ENCODE measurements at places on chromosomes 3 and 15. TPM values are rescaled to one million over a fixed set of nuclear protein-coding genes. Genes with fewer than 3 reads are reported as not detected.

COL6A5 gene
- total RNA-seq, result not detected

DNA sequence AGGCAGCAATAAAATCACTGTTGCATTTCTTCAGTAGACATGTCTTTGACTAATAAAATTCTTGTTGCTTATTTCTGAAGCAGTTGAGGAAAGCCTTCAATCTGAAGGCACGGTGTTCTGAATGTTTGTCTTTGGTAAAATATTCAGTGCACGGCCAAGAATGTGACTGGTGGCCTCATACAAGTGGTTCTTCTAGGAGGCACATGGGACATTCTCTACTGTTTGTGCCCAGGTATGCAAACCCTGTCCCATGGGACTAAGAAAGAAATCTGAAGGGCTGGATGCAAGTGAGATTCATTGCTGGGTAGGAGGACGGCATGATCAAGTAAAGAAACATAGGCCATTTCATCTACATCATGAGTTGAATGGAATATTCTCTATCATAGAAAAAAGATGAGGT, 250.6 kb upstream of the NR2F2 start:
- no peak for DNase-seq

TMOD2 gene
- 7.5 TPM for total RNA-seq

- DNase-seq, result no peak
Measured at GRCh38 chr15:98715401-98715800, 67.1 kb downstream of the IGF1R start.

GRCh38 chr3:84727616-84728015, 231.2 kb upstream of the CADM2 start:
- DNase-seq, result no peak

- DNase-seq, result no peak
Measured at GRCh38 chr3:152466784-152467183, 198.1 kb downstream of the MBNL1 start.

GRCh38 chr3:188590557-188590956, 436.6 kb downstream of the LPP start:
- no peak for DNase-seq

ADCY5 gene
- total RNA-seq, result 4.5 TPM

DNA sequence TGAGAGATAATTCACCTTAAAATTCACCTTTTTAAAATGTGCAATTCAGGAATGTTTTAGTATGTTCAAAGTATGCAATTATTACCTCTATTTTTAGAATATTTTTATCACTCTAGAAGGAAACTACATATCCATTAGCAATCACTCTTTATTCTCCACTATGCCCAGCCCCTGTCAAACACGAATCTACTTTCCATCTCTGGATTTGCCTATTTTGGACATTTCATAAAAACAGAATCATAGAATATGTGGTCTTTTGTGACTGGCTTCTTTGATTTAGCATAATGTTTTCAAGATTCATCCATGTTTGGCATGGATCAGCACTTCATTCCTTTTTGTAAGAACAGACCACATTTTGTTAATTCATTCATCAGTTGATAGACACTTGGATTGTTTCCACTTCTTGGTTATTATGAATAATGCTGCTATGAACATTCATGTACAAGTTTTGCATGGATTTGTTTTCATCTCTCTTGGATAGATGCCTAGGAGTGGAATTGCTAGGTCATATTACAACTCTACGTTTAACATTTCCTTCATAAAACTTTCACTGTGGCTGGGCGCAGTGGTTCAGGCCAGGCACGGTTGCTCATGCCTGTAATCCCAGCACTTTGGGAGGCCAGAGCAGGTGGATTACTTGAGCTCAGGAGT, 12.7 kb downstream of the HMCES start:
- no peak for DNase-seq

DNA sequence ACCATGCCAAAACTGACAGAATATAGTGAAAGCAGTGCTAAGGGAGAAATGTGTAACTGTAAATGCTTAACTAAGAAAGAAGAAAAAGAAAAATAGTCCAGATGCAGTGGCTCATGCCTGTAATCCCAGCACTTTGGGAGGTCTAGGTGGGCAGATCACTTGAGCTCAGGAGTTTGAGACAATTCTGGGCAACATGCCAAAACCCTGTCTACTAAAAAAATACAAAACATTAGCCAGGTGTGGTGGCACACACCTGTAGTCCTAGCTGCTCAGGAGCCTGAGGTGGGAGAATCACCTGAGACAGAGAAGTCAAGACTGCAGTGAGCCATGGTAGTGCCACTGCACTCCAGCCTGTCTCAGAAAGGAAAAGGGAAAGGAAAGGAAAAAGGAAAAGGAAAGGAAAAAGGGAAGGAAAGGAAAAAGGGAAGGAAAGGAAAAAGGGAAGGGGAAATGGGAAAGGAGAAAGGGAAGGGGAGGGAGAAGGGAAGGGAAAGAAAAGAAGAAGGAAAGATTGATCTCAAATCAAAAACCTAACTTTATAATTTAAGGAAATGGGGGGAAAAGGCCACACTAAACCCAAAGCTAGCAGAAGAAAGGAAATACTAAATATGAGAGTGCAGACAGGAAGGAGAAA, 20.3 kb downstream of the C3orf33 start:
- no peak for DNase-seq

STAB1 gene
- total RNA-seq, result 51.4 TPM

DNA sequence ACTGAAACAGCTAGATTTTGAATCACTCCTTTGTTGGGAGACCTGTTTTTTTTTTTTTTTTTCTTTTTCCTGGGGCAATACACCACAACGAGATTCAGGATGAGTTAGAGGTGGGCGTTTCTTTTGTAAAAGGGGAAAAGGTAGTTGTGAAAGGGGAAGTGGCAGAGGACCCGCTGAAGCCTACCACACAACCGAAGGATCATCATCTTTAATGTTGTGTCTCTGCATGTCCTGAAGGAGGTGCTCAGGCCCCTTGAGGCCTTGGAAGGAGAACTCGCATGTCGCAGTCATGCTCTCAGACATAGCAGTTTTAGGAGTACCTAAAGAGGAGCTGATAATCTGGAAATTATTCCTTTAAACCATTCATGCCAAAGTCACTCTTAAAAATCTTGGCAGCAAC, 137.9 kb upstream of the LRIG1 start:
- DNase-seq, result no peak

DNA sequence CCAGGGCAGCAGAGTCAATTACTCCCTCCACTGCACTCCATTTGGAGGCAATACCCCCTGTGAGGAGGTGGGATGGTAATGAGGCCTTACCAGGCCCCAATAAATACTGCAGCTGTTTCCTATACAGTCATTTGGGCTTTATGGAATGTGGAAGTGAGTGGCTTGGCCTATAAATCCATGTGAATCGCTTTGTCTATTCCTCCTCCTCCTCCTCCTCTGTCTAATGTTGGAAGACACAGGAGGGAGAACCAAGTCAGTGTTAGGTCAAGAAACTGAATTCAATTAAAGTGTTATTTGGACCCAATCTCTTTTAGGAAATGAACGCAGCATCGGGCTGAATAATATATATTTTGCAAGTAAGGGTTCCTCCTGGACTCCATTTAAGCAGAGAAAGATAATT, 17.3 kb upstream of the SRGAP3 start:
- no peak for DNase-seq

DNA sequence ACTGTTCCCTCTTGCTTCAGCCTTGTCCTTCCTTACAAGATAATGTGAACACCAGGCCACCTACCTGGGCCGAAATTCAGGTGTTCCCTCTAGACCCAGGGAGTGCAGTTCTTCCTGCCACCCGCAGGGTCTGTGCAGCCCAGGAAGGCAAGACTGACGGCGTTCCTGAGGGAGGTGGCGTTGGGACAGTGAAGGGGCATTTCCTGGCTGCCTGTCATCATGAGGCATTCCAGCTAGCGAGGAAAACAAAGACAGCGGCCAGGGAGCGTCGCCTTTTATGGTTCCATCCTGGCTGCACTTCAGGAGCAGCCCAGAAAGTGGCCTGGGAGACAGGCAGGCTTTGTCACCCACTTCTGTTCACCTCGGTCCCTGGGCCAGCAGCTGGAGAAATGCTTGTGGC, 84.8 kb upstream of the WNT5A start:
- DNase-seq, result peak; percentile 48

DNA sequence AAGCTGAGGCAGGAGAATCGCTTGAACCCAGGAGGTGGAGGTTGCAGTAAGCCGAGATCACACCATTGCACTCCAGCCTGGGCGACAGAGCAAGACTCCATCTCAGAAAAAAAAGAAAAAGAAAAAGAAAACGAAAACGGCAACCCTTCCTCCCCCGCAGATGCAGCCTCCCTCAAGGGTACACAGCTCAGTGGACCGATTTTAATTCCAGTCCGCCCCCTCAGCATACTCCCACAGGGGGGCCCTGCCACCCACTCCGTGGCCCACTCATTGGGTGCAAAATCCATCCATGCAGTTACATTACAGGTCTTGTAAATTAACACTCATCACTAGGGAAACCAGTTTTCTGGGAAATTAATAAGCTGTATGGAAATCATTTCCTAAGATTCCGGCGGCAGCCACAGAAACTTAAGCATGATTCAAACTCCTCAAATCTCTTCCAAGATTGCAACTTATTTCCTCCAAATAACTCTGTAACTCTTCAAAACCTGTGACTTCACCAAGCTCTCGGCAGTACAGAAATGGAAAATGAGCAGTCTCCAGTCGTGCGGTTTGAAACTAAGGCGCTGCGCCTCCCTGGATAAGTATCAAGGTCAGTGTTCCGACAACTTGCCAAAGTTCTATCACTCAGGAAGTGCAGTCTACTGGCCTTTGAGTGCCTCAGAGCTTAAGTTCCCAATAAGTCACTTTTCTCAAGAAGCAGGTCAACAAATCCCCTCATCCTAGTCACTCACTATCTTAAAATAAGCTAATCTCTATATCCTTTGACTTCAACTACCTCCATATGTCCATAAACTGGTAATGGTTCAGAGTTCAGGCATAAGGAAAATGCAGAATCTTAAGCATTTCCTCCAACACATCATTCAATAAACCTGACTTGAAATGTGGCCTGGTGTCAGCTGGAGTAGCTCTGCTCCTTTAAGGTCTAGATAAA, 24.7 kb upstream of the KLHL6 start:
- DNase-seq, result no peak

SAXO2 gene
- 8.5 TPM for total RNA-seq

- DNase-seq, result no peak
Measured at GRCh38 chr3:182148360-182148759, 436.6 kb downstream of the SOX2 start.

- DNase-seq, result no peak
Measured at GRCh38 chr3:69669070-69669469, 70.2 kb upstream of the MITF start.

- DNase-seq, result no peak
Measured at GRCh38 chr3:43883729-43884396, 193.1 kb downstream of the ABHD5 start.

CPNE9 gene
- not detected for total RNA-seq

DNA sequence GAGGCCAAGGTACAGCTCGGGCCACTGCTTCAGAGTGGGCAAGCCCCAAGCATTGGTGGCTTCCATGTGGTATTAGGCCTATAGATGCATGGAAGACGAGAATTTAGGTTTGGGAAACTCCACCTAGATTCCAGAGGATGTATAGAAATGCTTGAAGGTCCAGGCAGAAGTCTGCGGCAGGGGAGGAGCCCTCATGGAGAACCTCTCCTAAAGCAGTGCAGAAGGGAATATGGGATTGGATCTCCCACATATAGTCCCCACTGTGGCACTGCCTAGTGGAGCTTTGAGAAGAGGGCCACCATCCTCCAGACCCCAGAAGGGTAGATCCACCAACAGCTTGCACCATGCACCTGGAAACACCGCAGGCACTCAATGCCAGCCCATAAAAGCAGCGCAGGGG, 48.1 kb upstream of the XXYLT1 start:
- no peak for DNase-seq

CACNA2D2 gene
- total RNA-seq, result 3.2 TPM

- peak; percentile 76 for DNase-seq
Measured at GRCh38 chr3:34377961-34378360, 579.5 kb downstream of the PDCD6IP start.

TNFAIP8L3 gene
- total RNA-seq, result 12.7 TPM

TIMP4 gene
- 3.8 TPM for total RNA-seq

DNA sequence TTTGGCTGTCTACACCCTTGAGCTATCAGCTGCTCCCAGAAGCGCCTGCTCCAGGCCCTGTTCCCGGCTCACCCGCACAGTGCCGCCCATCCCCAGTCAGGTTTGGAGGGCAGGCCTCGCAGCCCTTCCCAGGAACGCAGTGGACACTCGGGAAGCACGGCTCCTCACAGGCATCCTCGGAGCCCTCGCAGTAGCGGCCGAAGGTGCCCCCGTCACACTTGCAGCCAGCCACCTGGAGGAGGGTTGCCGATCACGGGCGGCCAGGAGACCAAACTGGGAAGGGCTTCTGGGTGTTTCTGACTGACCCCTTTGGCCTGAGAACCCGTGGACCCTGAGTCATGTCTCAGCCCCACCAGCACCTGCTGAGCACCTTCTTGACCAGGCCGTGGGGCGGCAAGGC, 33.4 kb downstream of the MUC20 start:
- DNase-seq, result no peak

GRCh38 chr15:93089727-93090305, 805 bp upstream of the RGMA start:
- DNase-seq, result no peak

ARGFX gene
- total RNA-seq, result not detected

SNX22 gene
- 0.34 TPM for total RNA-seq

GRCh38 chr15:76433798-76434400, 97.3 kb downstream of the ISL2 start:
- DNase-seq, result no peak

DNA sequence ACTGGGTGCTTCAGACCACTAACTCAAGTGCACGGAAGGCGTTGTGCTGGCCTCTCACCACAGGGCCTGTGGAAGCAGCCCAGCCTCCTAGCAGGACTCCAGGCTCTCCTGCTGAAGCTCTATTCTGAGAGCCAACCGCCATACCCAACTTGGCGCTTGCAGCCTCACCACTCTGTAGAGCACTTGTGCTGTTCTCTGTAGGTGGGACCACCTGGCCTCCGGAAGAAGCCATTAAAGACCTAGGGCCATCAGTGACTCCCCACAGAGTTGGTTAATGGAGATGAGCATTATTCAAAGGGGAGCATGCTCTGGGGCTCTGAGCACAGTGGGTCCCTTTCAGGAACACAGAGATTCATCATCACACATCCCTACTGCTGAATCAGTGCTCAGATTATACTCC, 50.9 kb downstream of the C3orf85 start:
- no peak for DNase-seq

PYGO1 gene
- 2.5 TPM for total RNA-seq

DNA sequence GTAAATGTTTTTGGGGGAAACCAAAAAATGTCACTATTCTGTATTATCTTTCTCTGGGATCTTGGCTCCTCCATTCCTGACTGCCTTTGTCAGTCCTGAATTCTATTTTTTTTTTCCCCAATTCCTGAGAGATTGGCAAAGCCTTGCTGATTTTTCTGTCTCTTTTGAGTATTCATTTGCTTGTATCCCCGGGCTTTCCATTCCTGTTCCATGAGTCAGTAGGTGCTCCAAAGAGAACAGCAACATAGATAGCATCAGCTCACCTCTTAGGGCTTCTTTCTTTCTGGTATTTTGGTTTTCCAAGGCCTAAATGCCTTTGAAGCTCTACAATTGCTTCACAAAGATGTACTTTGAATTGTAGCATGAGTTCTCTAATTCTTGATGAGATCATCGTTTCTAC, 271.7 kb upstream of the LRRC3B start:
- DNase-seq, result no peak

DNA sequence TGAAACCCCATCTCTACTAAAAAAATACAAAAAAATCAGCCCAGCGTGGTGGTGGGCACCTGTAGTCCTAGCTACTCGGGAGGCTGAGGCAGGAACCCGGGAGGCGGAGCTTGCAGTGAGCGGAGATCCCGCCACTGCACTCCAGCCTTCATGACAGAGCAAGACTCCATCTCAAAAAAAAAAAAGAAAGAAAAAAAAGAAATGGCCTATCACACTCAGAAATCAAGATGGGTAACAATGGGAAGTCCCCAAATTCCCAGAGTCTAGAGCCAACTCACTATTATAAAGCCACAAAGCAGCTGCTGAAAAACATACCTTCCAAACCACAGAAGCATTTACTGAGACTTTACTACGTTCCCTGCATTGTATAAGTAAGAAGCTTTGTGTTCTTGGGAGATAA, 7.5 kb downstream of the HDGFL3 start:
- no peak for DNase-seq
